ENCODE measurements at places on chromosomes 4 and X.

- peak; percentile 27 for DNase-seq
Observed at GRCh38 chr4:3290476-3290875, 2.3 kb upstream of the RGS12 start.

GRCh38 chr4:128359422-128359821 lies 71.8 kb upstream of the PGRMC2 start:
- DNase-seq = no peak

DNA sequence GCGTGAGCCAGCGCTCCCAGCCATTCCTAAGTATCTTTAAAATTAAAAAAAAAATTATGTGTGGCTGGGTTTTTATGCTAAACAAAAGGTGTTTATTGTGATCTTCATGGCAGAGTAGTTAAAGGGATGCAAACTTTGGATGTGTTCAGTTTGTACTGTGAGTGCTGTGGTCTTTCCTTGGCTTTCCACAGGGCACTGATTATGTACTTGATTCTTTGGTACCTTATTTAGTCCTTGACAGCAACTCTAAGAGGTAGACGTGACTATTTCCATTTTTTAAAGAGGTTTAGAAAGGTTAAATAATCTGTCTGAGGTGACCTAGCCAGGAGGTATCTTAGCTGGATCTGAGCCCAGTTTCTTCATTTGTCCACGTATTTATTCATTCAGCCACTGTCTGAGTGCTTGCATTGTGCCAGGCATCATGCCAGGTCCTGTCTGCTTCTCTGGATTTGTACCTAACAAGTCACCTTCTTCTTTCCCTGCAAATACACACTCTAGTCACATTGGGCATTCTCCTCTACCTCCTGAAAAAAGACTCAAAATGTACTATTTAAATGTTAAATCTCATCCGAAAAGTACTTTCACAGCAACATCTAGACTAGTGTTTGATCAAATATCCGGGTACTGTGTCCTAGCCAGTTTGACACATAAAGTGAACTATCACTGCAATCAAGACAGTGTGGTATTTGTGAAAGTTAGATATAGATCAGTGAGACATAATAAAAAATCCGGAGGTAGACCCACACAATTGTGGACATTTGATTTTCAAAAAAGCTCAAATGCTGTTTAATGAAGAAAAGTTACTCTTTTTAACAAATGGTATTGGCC lies 31.5 kb downstream of the WWC2 start:
- DNase-seq = peak; percentile 60

- DNase-seq = no peak
Observed at GRCh38 chr4:1240721-1241465, 8.0 kb downstream of the CTBP1 start.

DNA sequence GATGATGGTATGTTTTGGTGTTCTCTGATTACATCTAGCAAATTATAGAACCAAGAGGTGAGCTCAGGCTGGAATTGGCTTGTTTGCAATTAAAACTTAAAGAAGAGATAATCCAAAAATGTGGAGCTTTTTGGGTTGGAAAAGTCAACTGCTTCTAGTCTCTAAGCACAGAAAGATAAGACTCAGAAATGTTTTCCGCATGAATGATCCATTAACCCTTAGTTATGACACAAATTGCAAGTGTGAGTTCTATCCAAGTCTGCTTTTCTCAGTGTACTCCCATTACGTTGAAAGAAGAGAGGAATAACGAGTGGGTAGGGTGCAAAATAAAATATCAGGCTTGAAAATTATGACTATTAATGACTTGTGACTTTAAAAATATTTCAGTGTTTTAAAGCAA lies 38.5 kb downstream of the HPGD start:
- no peak for DNase-seq

GRCh38 chrX:112694062-112694461 lies 14.3 kb upstream of the LHFPL1 start:
- DNase-seq = no peak
